ENCODE measurements at places on chromosomes 5 and 9.

GRCh38 chr9:83449166-83449565 lies 89.0 kb downstream of the FRMD3 start:
- no peak for DNase-seq

- DNase-seq = no peak
Measured at GRCh38 chr5:38534156-38534453, 22.3 kb downstream of the LIFR start.

- DNase-seq = no peak
Measured at GRCh38 chr9:86128235-86128822, 29.0 kb upstream of the GOLM1 start.

DNA sequence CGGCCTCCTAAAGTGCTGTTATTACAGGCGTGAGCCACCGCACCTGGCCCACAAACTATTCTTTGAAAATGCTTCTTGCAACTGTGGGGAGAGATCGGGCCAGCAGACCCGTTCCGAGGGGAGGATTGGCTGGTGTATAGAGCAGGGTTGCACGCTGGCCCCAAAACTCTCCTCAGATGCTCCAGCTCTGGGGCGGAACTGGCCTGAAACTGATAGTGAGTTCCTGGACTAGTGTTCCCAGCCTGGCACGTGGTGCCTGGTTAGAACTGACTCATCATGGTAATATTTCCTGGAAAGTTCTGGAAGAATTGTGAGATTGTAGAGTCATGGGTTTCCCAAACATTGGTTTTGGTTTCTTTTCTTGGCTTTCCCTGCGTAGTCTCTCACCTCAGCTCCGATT lies 120.5 kb downstream of the FBXL7 start:
- no peak for DNase-seq

GRCh38 chr5:122471031-122471751 lies 159.2 kb downstream of the SNCAIP start:
- no peak for DNase-seq

DNA sequence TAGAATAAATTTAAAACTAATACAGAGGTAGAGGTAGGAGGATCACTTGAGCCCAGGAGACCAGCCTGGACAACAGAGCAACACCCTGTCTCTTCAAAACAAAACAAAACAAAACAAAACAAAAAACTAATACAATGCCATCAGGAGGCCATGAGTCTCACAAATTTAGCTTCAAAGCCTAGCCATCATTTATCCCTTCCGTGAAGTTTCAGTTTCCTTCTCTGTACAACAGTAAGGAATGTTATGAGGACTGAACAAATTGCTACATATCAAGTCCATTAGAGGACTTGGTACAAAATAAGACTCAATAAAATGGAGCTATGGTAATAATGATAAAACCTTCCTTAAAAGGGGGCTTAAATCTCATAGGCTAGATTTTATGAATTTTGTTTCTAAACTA lies 60.8 kb downstream of the MAPKAP1 start:
- DNase-seq = no peak

DNA sequence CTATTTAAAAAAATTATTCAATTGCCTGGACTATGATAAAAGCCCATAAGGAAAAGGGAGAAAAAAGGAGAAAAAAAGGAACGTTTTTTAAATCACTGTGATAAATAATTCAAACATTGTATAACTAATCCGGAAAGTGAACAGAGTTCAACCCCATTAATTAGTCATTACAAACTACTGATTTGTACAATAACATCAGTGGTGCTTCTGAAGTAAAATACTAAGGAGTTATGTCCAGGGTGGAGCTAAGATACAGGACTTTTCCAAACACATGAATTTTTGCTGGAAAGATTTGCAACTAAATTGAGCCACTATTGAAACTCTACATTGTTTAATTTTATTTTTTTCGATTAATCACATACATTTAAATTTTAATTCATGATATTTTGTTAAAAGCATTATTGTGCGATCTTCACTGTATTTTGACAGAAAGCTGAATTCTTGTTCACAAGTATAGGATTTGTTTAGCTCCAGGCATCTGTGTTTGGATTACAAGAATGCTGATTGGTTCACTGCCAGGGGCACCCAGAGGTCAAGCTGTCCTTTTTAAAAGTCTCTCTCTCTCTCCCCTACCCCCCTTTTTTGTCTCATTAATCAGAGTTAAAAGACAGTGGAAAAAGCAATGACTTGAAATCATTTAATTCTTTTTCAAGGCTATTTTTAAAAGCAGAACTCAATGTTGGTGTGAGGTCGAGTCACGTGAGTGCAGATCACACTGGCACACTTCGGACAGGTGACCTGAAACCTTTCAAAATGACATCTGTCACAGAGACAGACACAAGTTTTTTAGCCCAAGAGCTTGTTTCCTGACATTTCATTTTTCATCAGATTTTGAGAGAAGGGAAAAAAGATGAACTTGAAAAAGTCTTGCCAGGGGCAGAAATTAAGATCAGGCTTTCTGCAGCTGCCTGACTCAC lies 387.3 kb downstream of the NR2F1-AS1 start:
- no peak for DNase-seq

- no peak for DNase-seq
Measured at GRCh38 chr9:133023117-133023890, 7.5 kb upstream of the GTF3C5 start.

- no peak for DNase-seq
Measured at GRCh38 chr5:128455841-128456361, 82.1 kb downstream of the FBN2 start.

DNA sequence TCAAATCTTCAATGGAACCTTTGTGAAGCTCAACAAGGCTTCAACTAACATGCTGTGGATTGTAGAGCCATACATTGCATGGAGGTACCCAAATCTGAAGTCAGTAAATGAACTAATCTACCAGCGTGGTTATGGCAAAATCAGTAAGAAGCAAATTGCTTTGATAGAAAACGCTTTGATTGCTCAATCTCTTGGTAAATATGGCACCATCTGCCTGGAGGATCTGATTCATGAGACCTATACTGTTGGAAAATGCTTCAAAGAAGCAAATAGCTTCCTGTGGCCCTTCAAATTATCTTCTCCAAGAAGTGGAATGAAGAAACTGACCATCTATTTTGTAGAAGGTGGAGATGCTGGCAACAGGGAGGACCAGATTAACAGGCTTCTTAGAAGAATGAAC lies 54.7 kb upstream of the TTC39B start:
- no peak for DNase-seq

GRCh38 chr9:113446323-113446740 lies 17.2 kb upstream of the RGS3 start:
- DNase-seq = no peak

DNA sequence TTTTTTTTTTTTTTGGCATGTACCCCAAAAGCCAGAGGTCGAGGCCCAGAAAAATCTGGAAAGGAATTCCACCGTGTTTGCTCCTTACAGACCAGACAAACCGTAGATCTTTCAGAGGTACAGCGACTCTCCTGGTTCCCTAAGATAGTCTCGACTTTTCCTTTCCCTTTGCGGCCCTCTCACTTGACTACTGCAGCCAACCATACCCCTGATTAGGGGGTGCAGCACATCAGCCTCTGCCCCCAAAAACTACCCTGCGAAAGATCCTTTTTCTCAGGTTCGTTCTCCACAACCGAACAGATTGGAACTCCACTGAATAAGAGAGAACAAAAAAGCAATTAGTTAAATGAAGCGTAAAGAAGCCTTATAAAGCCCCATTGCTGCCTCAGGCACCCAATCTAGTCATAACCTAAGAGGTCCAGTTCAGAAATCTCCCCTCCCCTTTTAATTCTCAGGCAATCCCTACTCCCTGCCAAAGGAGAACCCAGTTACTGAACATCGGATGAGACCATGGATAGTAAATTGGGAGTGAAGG lies 379 bp upstream of the TICAM2 start:
- no peak for DNase-seq

- DNase-seq = no peak
Measured at GRCh38 chr5:81755320-81755719, 4.4 kb upstream of the SSBP2 start.

DNA sequence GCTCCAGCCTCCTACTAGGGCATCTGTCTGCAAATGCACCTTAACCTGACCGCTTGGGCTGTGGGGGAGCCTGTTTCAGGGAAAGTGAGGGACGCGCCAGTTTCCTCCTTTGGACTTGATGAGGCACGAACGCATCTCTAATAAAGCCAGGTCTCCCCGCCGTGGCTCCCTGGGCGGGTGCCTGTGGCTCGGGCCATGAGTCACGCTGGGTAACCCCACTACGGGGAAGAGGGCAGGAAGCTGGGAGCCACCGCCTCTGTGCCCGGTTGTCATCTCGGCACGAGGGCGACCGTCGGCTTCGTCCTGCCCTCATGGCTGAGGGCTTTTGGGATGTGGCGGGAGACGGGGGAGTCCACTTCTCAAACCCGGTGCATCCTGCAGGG lies 12.1 kb downstream of the NOTCH1 start:
- DNase-seq = peak; percentile 50

GRCh38 chr9:127803507-127804352 lies 1.0 kb downstream of the FPGS start:
- no peak for DNase-seq

GRCh38 chr9:124699575-124699974 lies 71.5 kb downstream of the NR6A1 start:
- no peak for DNase-seq

GRCh38 chr5:39599721-39600431 lies 175.1 kb upstream of the DAB2 start:
- DNase-seq = no peak

DNA sequence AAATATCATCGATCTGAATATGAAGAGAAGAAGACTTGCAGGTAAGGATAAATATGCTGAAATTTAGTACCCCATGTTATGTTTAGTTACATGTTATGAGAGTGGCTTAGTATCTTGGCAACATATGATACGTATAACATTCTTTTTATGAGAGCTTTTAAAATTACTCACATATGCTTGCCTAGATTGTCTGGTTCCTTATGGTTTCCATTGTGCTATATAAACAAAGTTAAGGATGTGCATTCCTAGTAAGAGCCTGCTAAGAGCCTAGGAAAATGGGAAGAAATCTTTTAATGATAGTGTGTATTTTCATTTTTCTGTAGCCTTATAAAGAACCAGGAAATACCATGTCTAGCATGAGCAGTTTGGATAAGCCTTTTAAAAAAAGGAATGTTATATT lies 112.0 kb upstream of the KCNN2 start:
- DNase-seq = no peak

DNA sequence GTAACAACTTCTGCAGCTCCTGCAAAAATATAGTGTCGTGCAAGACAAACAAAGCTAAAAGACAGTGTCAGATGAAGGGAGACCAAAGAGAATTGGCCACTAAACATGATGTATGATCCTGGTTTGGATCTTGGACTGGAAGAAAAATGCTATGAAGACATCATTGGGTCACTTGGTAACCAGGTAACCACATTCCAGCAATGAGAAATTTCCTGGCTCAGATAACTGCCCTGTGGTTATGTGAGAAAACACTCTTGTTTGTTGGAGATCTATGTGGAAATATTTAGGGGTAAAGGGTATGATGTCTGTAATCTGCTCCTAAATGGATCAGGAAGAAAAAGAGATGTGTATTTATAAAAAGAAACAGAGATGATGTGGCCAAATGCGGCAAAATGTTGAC lies 45.5 kb upstream of the ANKRD33B start:
- no peak for DNase-seq

DNA sequence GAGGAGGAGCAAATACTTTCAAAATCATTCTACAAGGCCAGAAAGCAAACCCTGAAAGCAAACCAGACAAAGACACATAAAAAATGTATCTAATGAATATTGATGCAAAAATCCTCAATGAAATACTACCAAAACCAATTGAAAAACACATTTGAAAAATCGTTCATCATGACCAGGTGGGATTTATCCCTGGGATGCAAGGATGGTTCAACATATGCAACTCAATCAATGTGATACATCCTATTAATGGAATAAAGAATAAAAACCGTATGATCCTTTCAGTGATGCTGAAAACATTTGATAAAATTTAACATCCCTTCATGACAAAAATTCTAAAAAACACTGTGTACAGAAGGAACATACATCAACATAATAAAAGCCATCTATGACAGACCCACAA lies 337.6 kb downstream of the NNT start:
- no peak for DNase-seq

GRCh38 chr9:97359147-97359546 lies 51.7 kb downstream of the CCDC180 start:
- DNase-seq = no peak

GRCh38 chr5:34915856-34916192 lies 313 bp downstream of the BRIX1 start:
- DNase-seq = no peak

GRCh38 chr9:72352911-72353388 lies 12.1 kb downstream of the ZFAND5 start:
- no peak for DNase-seq

- no peak for DNase-seq
Measured at GRCh38 chr9:126365780-126366179, 39.2 kb downstream of the MVB12B start.

DNA sequence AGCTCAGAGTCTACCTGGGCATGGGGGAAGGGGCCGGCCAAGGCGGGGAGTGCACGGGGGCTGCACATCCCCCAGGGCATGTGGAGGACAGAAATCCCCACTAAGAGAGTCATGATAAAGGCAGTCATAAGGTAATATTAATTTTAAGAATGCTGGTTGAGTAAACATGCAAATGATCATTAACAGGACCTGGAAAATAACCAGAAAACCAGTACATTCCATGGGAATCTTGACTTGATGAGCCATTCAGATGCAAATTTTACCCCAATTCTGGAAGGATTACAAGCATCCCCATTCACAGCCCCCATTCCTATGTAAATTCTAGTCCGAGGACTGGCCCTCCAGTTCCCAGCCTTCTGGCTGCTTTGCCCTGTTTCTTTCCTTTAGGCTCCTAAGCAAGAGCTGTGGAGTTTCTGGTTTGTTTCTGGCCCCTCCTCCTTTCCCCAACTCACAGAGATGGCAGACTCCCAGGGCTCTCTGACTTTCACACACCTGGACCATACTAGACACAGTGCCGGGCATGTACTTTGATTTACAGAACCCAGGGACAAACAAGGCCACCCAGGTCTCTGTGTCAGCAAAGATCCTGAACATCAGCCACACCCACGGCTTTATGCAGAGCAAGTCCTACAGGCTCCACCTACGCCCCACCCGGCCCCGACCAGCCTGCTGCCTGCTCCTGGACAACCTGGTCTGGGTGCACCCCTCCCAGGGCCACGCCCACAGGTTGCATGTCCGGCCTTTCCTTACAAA lies 62.7 kb downstream of the SEMA4D start:
- DNase-seq = no peak

GRCh38 chr5:10310066-10310779 lies 2.5 kb upstream of the CMBL start:
- no peak for DNase-seq

DNA sequence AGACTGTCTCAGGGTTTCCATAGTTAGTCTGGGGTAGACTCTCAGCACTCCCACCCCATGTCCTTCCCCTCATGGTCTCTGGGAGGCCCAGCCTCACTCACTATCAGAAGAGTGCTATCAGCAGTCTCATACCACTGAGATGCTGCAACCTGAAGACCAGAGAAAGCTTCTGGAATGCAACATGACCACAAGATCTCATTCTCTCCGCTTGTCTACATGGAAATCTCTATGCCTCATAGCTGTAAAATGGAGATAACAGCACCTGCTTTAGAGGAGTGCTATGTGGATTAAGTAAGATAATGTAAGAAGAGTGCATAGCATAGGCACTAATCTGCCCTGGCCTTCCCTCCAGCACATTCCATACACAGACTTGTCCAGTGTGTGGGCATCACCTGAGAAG lies 47.0 kb upstream of the ZNF169 start:
- DNase-seq = no peak

Data from stimulated activated CD4-positive, alpha-beta T cell treated with anti-CD3 and anti-CD28 coated beads, Interleukin-1b, Interleukin-23, amount 100 ng/mL, for 1 hour (primary cell).